Foreskin melanocyte (primary cell): ENCODE measurements at places on chromosomes 7 and 10.

- DNase-seq, result no peak
Observed at GRCh38 chr7:149716007-149716931, 57.1 kb downstream of the ZNF467 start.

- DNase-seq, result no peak
Observed at GRCh38 chr10:25683344-25683743, 250.7 kb upstream of the MYO3A start.

DNA sequence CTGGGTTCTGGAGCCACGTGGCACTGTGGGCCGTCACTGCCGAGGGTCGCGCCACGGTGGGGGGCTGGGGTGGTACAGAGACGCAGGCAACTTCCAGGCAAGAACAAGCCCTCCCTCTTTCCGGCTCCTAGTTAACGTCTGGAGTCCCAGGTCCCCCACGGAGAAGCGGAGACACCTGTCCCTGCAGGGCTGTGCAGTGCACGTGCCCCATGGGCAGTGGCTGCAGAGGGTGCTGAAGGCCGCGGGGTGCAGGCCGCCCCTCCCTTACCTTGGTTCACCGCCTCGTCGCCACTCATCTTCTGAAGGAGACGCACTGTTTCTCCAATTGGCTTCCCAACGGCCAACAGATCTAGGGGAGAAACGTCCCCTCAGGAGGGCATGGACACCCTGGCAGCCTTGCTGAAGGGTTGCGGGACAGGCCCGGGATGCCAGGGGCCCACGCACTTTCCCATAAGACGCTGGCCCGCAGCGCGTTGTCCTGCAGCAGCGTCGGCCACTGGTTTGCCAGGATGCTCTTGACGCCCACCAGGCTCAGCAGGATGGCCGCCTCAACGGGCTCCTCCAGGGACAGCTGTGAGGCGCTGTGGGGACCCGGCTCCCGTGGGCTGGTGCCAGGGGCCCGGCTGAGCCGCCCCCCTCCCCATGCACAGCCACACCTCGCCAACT is 24.3 kb upstream of the NKX6-2 start:
- DNase-seq, result no peak

DNA sequence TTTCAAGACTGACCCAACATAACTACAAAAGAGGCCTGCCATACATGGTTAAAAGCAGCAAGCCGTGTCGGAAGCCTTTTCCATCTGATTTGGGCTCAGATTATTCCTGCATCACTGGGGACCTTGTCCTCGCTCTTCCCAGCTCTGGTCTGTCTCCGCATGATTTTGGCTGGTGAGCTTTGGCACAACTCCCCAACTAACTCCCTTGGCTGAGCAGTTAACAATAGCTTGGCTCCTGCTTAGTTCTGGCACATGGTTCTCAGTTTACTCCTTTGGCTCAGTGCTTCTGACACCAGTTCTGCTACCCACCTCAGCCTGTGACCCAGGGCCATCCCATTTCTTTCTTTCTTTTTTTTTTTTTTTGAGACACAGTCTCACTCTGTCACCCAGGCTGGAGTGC is 17.0 kb downstream of the AGK start:
- no peak for DNase-seq

DNA sequence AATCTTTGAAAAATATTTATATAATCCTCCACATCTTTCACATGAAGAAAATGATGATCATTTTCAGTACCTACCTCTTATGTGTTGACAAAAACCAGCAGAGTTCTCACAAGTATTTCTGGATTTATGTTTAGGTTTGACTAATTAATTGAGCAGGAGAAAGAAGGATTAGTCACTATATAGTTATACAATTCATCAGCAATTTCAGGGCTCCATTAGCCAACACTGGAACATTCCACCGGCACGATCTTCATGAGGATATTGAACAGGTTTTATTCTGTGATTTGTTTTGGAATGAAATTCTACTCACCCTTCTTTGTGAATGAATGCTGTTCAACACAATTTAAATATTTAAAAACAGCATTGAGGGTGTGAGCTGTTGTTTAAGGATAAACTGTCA is 163.2 kb downstream of the SEM1 start:
- DNase-seq, result no peak

- no peak for DNase-seq
Observed at GRCh38 chr7:36155811-36156361, 2.8 kb downstream of the EEPD1 start.
